ENCODE measurements at places on chromosomes 13 and 19.

GRCh38 chr19:45492627-45493470 is 4.0 kb downstream of the RTN2 start:
- no peak for DNase-seq

GRCh38 chr19:18419195-18419698 is at the start of gene SSBP4:
Gene SSBP4, plus strand, starts transcription at chr19:18419398. Its CDS starts 251 bp downstream, at chr19:18419649.
- DNase-seq, result no peak

DNA sequence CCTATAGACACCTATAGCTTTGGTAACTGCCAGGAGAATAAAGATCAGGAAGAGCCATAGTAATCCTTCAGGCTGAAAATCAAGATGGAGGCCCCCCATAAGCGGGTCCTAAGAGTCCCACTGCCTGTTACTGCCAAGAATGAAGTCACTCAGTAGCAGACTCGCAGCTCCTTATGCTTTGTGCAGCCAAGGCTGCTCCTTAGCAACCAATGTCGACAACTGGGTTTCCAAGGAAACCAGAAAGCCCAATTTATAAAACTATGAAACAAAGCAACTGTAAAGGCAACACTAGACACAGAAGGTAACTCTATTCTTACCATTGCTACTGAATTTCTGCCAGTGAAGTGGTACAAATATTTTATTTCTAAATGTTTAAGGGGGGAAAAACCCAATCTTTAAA is 56.5 kb downstream of the DCLK1 start:
- no peak for DNase-seq

DNA sequence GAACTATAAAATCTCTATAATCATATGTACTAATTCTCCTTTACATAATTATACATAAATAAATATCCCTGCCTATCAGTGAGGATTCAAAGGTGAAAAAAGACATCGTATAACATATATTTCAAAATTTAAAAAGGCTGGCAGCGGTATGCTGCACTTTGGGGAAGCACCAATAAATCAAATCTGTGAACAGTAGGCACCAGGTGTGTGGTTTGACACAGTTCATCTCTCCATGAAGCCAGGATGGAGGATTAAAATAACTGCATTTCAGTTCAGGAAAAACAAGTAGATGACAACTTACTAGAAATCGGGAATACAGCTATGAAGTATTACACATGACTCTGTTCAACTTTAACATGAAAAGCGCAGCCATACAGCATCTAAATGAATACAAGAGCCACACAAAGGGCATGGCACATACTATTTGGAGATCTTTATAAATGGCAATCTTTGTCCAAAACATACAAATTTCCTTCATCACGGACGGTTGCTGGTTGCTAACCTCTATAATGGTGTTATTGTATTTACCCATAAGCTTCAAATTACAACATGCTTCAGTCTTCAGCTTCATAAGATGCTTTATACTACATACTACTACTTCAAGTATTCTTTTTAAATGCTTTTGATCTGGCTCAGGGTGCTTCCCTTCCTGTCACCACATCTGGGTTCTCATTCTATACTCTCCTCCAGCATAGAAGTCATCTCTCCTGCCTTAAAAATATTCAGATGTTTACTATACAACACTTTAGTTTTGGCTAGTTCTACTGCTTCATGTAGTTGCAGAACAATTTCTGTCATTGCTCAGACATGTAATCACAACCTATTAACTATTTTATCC is 128.7 kb downstream of the KLF12 start:
- no peak for DNase-seq

GRCh38 chr19:40797166-40797962 is 1.6 kb upstream of the EGLN2 start:
- no peak for DNase-seq

DNA sequence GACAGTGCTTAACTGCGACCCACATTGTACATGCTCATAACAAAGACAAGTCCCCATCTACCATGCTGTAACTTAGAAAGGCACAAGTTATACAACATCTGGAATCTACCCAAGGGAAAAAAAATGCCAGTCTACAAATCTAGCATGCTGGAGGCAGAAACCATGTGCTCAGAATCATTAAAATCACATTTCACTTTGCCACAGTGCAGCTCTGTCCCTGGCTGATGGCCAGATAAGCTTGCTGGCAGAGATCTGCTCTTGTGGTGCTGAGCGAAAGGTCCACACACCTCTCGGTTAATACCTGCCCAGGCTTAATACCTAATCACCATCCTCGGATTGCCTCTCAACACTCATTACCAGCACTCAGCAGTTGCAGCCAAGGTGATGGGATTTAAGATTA is 74.1 kb upstream of the UQCRFS1 start:
- no peak for DNase-seq

DNA sequence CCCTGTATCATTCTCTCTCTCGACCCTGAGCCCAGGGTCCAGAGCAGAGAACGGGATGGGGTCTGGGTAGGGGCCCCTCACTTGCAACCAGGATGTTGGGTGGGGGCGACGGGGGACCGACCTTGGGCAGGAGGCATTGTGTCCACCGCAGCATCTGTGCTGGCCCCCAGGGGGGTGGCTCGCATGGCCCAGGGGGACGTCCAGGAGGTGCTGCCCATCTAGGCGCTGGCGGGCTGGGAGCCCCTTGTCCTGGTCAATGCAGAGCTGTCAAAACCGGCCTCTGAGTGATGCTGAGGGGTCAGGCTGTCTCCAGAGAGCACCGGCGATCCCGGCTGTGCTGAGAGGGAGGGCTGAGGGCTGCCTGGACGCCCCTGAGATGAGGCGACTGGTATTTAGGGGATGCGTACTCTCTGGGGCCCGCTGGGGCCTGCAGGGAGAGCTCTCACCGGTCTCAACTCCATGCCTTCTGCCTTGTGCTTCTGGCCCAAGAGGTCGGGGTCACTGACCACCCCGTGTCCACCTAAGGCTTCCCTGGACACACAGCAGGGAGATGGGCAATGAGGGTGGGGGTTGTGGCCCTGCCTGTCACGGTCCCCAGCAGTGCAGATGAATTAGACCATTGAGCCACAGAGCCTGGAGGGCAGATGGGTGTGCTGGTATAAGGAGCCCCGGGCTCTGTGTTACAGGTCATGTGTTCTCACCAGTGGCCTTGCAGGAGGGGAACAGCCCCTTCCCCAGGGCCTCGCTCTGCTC is 8.6 kb downstream of the RPS9 start:
- no peak for DNase-seq

DNA sequence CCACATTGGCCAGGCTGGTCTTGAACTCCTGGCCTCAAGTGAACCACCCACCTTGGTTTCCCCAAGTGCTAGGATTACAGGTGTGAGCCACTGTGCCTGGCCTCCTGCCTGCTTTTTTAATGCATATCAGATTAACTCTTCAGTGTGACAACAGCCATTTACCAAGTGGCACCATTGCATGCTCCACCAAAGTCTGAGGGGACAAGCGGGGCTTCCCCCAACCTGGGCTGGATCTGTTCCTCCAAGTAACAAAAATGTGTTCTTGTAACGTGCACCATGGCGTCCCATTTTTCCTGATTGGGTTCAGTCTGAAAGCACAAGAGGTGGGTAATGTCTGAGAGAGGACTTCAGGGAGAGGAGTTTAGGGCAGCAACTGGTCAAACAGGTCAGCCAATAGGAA is 77.8 kb downstream of the TEX29 start:
- DNase-seq, result no peak

GRCh38 chr19:18649371-18650020 is 12.7 kb downstream of the KLHL26 start:
- DNase-seq, result no peak

DNA sequence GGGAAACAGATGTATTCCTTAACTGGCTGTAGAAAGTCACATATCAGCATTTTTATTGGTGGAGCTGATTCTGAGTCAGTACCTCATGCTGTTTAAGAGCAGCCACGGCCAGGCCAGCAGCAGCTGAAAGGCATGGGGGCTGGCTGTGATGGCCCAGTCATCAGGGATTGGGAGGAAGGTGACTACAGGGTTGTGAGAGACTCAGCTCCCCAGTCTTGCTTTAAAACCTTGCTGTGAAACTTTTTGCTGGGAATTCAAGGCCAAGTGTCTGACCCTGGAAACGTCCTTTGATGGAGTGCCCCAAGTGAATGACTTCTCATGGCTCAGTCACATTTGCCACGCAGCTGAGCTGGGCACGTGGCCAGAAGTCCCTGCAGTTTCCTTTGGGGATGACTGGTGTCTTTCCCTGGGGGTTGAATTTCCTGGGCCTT is 39.1 kb upstream of the RNF113B start:
- peak; percentile 69 for DNase-seq

- peak; percentile 75 for DNase-seq
Observed at GRCh38 chr13:29435125-29435911, 160.2 kb downstream of the SLC7A1 start.

DNA sequence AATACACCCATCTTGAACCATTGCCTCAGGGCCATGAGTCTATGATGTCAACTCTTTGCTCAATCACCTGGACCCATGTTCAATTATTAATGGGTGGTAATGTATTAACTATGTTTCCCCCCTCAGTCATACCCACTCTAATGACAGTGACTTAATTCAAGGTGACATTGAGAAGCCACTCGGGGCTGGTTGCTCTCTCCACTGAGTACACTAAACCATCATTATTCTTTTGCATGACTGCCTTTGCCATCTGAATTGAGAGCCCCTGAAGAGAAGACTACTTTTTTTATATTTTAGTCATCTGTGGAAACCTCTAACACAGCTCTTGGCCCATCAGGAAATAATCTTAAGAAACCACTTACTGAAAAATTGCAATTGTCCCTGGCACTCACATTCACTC is 139.2 kb upstream of the SOX21 start:
- no peak for DNase-seq

- no peak for DNase-seq
Observed at GRCh38 chr19:13208672-13209483, 58.7 kb downstream of the IER2 start.

GRCh38 chr13:93038187-93038586 is 188.4 kb upstream of the GPC6 start:
- DNase-seq, result no peak

DNA sequence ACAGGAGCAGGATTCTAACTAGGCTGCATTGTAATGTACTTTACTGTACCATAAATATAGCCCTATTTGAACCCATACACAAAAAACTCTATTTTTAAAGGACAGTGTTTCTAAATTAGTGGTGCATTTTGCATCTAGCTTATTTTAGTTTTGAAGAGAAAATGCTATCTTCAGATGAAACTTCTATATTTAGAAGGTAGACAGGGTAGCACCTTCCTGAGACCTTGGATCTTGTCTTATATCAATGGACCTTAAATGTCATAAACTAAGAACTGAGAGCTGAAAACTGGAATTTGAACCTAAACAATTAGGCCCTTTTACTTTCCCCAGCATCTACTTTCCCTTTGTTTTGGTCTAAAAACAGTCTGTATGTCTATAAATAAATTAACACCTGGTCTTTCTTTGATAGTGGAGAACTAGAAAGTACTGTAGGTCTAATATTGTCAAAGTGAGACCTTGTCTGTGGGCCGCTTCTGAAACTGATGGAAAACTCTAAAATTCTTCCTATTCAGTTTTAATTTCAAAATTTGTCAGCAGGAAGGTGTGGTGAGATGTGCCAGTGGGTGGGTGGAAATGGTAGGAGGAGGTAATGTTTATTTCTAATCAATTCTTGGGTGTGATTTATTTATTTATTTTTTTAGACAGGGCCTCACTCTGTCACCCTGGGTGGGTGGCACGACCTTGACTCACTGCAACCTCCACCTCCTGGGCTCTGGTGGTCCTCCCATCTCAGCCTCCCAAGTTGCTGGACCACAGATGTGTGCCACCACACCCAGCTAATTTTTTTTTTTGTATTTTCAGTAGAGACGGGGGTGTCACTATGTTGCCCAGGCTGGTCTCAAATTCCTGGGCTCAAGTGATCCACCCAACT is 10.1 kb downstream of the COG3 start:
- no peak for DNase-seq

DNA sequence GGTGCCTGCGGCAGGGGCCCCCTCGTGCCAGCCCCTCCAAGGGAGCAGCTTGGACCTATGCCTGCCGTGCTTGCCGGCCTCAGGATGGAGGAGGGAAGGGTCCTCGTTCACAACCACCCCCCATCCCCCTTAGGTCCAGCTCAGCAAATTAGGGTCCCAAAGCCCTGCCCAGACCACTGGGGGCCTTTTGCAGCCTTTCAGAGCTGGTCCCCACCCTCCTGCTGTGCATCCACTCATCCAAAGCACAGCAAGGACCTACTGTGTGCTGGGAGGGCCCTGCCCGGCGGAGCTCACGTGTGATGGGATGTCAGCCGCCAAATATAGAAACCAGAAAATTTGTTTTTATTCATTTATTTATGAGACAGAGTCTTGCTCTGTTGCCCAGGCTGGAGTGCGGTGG is 16.5 kb upstream of the SLC7A10 start:
- DNase-seq, result no peak

GRCh38 chr19:37329686-37330085 is 41.2 kb upstream of the ZNF527 start:
- no peak for DNase-seq

Measured in non-pigmented ciliary epithelial cell (primary cell).